Astrocyte (in vitro differentiated cells and primary cell): ENCODE measurements at places on chromosomes 11 and 22.

DNA sequence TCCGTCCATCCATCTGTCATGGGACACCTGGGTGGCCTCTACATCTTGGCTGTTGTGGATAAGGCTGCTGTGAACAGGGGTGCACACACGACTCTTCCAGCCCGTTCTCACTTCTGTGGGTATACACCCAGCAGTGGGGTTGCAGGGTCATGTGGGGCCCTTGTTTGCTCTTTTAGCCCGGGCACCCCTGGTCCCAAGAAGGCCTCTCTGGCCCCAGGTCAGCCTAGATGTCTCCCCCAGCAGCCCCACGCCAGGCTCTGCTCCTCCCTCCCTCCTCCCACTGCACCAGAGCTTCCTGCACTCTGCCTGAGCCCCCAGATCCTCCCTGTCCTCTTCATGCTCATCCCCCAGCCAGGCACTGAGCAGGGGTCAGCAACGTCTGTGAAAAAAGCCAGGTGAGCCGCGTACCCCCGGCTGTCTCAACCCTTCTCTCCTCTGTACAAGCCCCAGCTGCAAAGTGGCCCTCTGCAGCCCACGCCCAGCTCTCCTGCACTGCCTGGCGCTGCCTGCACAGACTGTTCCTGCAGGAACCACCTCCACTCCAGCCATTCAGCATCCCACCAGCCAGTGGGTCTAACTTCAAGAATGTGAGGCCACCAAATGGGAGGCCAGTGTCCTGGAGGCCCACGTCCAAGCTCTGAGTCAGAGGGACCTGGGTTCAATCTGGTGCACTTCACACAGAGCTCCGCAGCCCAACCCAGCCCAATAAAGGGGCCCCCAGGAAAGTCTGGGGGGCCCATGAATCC is 1508.9 kb downstream of the BRD1 start:
- H3K27me3 ChIP-seq, result no peaks in the 10 kb centered on the region
- H3K4me3 ChIP-seq, result no peak overlapping the region
- no peaks in the 10 kb centered on the region for H3K36me3 ChIP-seq
- H3K4me1 ChIP-seq, result no peaks in the 10 kb centered on the region
- DNase-seq, result no peak

GRCh38 chr11:3121931-3122774 is 43.0 kb downstream of the OSBPL5 start:
- no peak overlapping the region for H3K27ac ChIP-seq
- DNase-seq, result no peak
- no peak overlapping the region for H3K4me3 ChIP-seq
- no peaks in the 10 kb centered on the region for H3K27me3 ChIP-seq
- H3K4me1 ChIP-seq, result peaks cover 13% of the 10 kb centered on the region
- no peaks in the 10 kb centered on the region for H3K36me3 ChIP-seq

DNA sequence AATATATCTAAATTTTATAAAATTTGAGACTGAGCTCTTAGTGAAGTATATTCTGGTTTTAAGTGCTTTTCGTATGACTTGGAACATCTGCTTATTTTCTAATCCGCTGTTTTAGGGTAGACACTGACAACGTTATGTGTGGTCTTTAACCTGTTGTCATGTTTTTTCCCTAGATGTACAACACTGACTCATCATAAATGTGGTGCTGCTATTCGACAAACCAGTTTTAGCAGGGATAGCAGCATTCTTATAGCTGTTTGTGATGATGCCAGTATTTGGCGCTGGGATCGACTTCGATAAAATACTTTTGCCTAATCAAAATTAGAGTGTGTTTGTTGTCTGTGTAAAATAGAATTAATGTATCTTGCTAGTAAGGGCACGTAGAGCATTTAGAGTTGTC is 23.8 kb upstream of the HIKESHI start:
- H3K27ac ChIP-seq, result no peak overlapping the region
- H3K27me3 ChIP-seq, result no peaks in the 10 kb centered on the region
- no peak for DNase-seq
- no peaks in the 10 kb centered on the region for H3K4me1 ChIP-seq

DNA sequence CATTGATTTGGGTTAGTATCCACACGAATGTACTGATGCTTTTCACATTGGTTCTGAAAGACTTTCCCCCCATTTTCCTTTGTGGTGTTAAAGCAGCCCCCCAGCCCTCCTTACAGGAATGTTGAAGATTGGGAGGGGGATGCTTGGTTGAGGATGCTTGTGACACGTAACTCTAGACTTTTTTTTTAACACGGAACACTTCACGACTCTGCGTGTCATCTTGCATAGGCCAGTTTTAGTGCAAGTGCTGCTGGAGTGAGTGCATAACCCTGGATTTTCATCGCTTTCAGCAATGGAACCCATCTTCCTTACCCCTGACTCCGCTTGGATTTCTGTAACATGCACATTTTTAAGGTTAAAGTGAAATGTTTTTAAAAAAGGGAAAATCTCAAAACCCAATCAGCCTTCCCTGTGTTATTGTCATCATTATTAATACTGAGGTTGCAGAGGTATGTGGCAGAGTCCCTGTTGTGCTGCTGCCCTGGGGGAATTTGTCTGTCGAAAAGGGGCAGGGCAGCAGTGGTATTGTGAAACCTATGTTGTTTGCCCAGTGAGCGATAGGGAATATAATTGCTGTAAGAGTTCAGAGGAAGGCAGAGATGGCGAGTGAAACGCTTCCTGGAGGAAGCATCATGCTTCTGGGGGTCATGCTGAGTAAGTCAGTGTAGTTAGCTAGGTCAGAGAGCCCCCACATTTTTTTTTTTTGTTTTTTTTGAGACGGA is 12.1 kb downstream of the CECR2 start:
- H3K4me1 ChIP-seq, result no peaks in the 10 kb centered on the region
- H3K27ac ChIP-seq, result no peak overlapping the region
- DNase-seq, result no peak
- no peak overlapping the region for H3K4me3 ChIP-seq

- peak; percentile 2 for DNase-seq
- H3K4me3 ChIP-seq, result no peak overlapping the region
- no peaks in the 10 kb centered on the region for H3K36me3 ChIP-seq
- H3K4me1 ChIP-seq, result no peaks in the 10 kb centered on the region
- no peaks in the 10 kb centered on the region for H3K27me3 ChIP-seq
- H3K27ac ChIP-seq, result no peak overlapping the region
These were observed 130.1 kb downstream of the SOX6 start for GRCh38 chr11:16226245-16226644.

DNA sequence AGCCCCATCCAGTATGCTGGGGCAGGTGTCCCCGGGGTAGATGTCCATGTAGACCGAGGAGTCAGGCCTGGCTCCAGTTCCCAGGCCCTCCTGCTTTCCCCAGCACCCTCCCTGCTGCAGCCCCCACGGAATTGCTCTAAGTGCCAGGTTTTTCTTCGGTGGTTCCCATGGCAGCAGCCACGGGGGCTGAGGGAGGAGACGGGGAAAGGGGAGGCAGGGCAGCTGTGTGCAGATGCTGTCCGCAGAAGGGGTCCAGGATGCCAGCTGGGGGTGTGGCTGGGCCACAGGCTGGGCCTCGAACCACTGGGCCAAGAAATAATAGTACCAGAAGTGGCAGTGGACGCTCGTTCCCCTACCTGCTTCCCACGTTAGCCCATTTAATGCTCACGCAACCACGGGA is 25.0 kb downstream of the SHISAL1 start:
- peaks cover 2% of the 10 kb centered on the region for H3K27me3 ChIP-seq
- H3K36me3 ChIP-seq, result no peaks in the 10 kb centered on the region
- no peak for DNase-seq
- peaks cover 4% of the 10 kb centered on the region for H3K4me1 ChIP-seq
- H3K4me3 ChIP-seq, result no peak overlapping the region

GRCh38 chr11:9266132-9266736 is 1.1 kb upstream of the DENND5A start:
- no peaks in the 10 kb centered on the region for H3K27me3 ChIP-seq
- DNase-seq, result no peak

- H3K36me3 ChIP-seq, result no peaks in the 10 kb centered on the region
- no peak overlapping the region for H3K4me3 ChIP-seq
- H3K4me1 ChIP-seq, result peaks cover 5% of the 10 kb centered on the region
- no peak overlapping the region for H3K27ac ChIP-seq
- H3K27me3 ChIP-seq, result no peaks in the 10 kb centered on the region
These were observed 6.3 kb downstream of the COMMD9 start for GRCh38 chr11:36282926-36283325.

DNA sequence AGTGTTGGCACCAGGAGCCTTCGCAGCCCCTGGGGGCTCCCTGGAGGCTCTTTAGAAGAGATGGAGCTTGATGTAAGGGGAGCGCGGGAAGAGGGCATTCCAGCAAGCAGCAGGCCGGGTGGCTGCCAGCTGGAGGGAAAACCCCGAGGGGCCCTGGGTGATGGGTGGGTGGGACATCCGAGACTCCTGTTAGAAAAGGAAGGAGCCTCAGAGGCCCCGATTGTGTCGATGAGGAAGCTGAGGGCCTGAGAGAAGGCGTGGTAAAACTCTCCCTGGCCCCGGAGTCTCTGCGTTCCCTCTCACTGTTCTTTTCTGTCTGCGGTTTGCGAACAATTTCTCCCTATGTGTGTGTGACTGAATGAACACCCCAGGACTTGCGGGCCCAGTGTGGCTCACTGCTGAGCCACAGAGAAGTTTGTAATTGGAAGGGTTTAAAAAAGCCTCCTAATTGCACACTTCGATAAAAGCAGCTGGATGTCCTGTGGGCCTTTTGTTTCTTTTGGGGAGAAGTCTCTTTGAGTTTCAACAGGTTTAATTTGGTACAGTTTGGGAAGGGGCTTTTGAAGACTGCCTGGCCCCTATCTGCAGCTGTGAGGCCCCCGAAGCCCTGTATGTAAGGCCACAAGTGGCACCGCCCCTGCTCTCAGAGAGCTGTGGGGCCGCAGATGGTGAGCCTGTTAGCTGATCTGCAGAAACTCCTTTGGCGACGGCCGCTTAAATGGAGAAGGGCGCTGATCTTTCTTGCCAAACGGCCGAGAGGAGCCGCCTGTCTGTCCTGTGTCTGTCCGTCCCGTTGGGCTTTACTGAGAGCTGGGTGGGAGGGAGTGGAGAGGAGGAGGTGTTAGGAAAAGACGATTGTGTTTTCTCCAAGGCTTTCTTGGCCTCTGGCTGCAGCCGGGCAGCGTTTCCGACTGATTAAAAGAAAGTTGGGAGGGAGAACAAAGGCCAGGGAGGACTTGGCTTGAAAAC is 2.0 kb downstream of the FBLN1 start:
- no peaks in the 10 kb centered on the region for H3K27me3 ChIP-seq
- no peaks in the 10 kb centered on the region for H3K36me3 ChIP-seq
- peaks cover 32% of the 10 kb centered on the region for H3K4me1 ChIP-seq
- H3K27ac ChIP-seq, result peak overlapping the region; percentile 59

- H3K27me3 ChIP-seq, result no peaks in the 10 kb centered on the region
- H3K4me3 ChIP-seq, result no peak overlapping the region
- no peak for DNase-seq
- H3K27ac ChIP-seq, result no peak overlapping the region
- H3K4me1 ChIP-seq, result peaks cover 33% of the 10 kb centered on the region
These were observed 9.2 kb upstream of the TSKU start for GRCh38 chr11:76773921-76774361.

GRCh38 chr22:31313366-31314147 is 21.3 kb upstream of the PIK3IP1 start:
- H3K27me3 ChIP-seq, result no peaks in the 10 kb centered on the region
- H3K36me3 ChIP-seq, result no peaks in the 10 kb centered on the region
- DNase-seq, result peak; percentile 43
- H3K4me1 ChIP-seq, result no peaks in the 10 kb centered on the region
- H3K27ac ChIP-seq, result no peak overlapping the region
- no peak overlapping the region for H3K4me3 ChIP-seq

- no peak overlapping the region for H3K27ac ChIP-seq
- H3K4me1 ChIP-seq, result no peaks in the 10 kb centered on the region
- DNase-seq, result no peak
- no peak overlapping the region for H3K4me3 ChIP-seq
These were observed 8.8 kb downstream of the SLC35F2 start for GRCh38 chr11:107849790-107850189.

DNA sequence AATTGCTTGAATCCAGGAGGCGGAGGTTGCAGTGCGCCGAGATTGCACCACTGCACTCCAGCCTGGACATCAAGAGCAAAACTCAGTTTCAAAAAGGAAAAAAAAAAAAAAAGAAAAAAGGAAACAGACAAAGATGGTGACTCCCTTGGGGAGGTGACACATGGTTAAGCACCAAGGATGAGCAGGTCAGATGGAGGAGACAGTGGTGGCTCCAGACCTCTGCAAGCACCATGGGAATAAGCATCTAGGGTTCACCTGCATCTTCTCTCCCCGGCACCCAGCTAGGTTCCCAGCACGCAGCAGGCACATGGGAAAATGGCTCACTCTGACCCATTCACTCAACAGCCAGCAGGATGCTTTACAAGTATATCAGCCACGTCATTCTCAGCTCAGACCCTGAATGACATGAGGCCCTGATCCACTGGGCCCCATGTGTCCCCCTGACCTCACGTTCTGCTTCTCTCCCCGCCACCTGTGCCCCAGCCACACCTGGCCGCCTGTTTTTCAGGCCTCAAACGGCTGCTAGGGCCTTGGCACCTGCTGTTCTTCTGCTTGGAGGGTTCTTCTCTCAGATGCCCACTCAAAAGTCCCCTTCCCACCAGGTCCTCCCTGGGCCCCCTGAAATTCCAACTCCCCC is 24.2 kb downstream of the A4GALT start:
- DNase-seq, result no peak
- peaks cover 14% of the 10 kb centered on the region for H3K4me1 ChIP-seq
- H3K27ac ChIP-seq, result no peak overlapping the region
- H3K4me3 ChIP-seq, result no peak overlapping the region

GRCh38 chr11:94800414-94800813 is 32.3 kb downstream of the AMOTL1 start:
- no peak overlapping the region for H3K27ac ChIP-seq
- DNase-seq, result no peak

DNA sequence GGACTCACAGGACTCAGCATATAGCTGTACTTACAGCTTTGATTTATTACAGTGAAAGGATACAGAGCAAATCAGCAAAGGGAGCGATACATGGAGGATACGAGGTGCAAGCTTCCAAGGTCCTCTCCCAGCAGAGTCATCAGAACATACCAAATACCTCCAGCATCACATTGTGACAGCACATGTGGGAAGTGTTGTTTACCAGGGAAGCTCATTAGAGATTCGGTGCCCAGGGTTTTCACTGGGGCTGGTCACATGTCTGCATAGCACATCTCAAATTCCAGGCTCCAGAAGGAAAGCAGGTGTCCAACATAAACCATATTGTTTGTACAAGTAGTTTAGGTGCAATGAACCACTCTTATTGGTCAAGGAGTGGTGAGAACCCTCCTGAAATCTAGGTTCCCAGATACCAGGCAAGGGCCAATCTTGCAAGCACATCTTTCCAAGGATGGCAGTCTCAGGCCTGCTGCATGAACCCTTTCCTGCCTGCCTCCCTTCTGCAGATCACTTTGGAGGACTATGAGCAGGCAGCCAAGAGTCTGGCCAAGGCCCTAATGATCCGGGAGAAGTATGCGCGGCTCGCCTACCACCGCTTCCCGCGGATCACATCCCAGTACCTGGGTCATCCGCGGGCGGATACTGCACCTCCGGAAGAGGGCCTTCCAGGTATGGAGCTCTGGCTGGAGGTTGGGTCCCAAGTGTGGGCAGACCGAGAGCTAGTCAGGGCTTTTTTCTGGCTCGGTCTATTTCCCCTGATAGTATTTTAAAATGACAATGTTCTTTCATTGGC is 26.7 kb downstream of the AMPD3 start:
- H3K36me3 ChIP-seq, result no peaks in the 10 kb centered on the region
- H3K27ac ChIP-seq, result no peak overlapping the region
- no peaks in the 10 kb centered on the region for H3K27me3 ChIP-seq
- no peak for DNase-seq
- no peaks in the 10 kb centered on the region for H3K4me1 ChIP-seq
- no peak overlapping the region for H3K4me3 ChIP-seq
